SJSA1 (cell line): ENCODE measurements at places on chromosomes 4 and X.

DNA sequence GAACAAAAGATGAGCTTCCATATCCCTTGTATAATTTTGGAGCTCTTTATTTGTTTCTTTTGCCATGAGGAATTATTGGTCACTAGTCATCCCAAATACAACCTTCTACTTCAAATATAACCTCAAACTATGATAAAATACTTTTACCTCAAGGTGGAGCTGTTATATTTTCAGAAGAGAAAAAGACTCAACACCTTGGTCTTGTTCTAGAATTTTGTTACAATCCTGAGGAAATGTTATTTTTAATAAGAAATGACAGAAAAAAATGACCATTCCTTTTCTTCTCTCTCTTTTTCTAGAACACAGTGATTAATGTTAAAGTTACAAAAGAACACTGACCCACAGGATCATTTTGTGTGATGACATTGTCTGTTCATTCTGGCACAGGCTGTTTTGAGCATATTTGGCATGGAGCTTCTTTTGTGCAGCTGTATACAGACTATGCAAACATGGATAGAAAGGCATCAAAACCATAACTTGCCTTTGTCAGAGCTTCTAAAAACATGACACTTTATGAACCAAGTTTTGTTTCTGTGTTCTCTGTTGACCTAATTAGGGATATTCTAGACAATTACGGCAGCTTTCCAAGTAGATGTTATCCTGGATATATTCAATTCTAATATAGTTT is 159.6 kb upstream of the CTSO start:
- no peak for DNase-seq

GRCh38 chr4:126023896-126024295 is 709.1 kb downstream of the FAT4 start:
- DNase-seq = no peak

GRCh38 chrX:132114607-132115006 is 13.2 kb downstream of the FRMD7 start:
- DNase-seq = no peak

DNA sequence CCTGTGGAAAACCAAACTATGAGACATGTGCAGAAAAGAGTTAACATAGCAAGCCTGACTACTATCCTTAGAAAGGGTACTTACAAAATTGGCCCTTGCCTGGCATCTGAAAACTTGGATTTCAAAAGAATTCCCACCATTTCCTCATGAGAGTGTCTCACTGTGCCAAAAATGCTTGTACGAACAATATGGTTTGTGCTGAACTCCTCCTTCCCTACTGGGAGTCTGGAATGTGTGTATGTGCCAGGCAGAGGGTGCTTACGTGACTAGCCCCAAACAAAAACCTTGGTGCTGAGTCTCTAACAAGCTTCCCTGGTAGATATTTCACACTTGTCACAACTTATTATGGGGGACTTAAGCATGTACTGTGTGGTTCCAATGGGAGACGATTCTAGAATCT is 81.7 kb upstream of the GIMD1 start:
- no peak for DNase-seq

DNA sequence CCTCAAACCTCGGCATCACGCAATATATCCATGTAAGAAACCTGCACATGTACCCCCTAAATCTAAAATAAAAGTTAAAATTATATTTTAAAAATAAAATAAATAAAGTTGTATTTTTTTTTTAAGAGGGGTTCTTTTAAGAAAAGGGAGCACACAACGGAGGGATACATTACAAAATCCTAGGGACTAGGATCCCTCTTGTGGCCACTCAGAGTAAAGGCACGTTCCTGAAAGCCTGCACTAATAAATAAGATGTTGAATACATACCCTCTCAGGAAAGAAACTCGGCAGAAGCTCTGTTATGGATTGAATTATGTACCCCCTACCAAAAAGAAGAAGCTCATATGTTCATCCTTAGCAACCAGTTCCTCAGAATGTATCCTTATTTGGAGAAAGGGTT is 50.9 kb upstream of the PRDX4 start:
- no peak for DNase-seq

DNA sequence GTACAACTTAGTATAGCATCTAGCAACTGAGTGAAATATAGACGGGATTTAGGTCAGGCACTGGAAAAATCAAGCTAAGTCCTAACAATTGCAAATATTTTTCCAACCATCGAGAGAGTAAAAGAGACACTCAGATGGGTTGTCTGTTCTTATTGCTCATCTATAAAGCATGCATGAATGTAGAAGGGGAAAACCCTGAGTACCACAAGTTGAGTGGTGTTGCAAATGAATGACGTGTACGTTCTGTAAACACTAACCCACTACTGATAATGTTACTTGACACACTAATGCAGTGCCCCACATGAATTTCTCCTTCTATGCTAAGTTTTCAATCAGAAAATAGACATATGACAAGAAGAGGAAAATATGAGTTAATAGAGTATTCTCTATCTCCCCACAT is 211.2 kb downstream of the COX18 start:
- peak; percentile 51 for DNase-seq

- DNase-seq = no peak
These were observed 18.3 kb upstream of the PPID start for GRCh38 chr4:158741326-158742021.

DNA sequence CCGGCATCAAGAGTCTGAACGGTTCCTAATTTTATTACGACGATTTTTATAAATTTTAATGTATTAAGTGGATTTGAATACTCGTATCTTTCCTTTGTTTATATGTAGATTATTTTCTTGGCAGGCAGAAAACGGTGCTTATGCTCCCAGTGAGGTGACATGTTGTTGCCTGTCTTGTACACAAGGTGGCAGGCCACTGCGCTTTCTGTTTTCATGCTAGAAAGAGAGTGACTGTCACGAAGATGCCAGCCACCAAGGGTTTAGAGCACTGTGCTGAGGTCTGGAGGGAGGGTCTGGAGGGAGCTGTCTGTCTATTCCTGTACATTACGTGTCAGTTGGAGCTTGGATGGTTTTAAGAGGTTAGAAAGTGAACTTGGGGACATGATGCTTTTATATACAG is 87.7 kb downstream of the SHROOM2 start:
- peak; percentile 10 for DNase-seq

DNA sequence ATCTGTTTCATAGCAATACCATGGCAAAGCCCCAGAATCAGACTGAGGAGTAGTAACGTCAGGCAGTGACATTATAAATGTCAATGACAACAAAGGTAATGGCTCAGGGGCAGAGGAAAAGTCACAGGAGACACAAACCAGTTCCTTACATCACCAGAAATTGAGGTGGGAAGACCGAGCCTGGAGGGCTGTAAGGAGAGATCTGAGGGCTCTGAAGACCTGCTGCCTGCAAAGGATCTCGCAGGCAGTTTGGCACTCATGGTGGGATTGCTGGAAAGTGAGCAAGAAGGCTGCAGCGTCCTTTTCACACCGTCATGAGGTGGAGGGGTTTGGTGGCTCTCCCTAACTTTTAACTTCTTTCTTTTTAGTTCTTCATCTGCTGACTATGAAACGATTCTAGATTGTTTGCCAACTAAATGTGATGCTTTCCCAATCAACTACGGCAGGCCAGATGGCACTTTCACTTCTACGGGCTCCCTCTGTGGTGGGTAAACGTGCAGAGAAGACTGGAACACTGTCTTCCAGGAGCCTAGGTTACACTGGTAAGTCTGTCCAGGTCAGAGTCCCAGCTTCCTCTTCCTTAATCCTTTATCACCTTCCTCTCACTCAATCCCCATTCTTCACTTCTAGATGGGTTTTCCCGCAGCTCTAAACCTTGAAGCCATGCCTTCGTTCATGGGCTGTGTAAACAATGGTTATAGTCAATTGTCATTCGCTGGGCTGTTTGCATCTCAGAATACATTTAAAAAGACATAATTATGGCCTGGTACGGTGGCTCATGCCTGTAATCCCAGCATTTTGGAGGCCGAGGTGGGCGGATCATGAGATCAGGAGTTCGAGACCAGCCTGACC is 58.2 kb downstream of the TBC1D9 start:
- DNase-seq = no peak

- DNase-seq = no peak
These were observed 62.9 kb upstream of the SLC7A11 start for GRCh38 chr4:138305050-138305449.

- DNase-seq = no peak
These were observed 246.3 kb downstream of the BANK1 start for GRCh38 chr4:102036619-102037376.

GRCh38 chr4:103449296-103450023 is 251.3 kb upstream of the CENPE start:
- no peak for DNase-seq

- no peak for DNase-seq
These were observed 71.7 kb downstream of the ENOX2 start for GRCh38 chrX:130831347-130831722.
